ENCODE measurements at places on chromosomes 5 and 9.

- no peak for DNase-seq
These were observed 21.1 kb upstream of the LAMC3 start for GRCh38 chr9:130987738-130988399.

DNA sequence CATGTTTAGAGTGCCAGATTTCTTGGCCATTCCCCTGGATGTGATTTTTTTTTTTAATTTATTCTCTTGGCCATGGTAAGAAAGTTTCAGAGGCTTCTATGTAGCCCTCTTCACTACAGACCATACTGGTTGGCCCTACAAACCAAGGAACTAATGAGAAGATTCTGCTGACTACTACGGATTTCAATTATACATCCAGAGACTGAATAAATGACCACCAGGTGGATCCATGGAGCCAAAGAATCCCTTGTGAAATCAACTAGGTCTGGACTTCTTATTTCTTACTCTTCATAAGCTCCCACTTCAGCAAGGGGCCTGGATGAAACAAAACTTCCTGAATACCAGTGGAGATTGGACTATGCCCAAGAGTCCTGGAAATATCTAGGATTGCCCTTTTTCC is 27.6 kb downstream of the ZNF622 start:
- no peak for DNase-seq

DNA sequence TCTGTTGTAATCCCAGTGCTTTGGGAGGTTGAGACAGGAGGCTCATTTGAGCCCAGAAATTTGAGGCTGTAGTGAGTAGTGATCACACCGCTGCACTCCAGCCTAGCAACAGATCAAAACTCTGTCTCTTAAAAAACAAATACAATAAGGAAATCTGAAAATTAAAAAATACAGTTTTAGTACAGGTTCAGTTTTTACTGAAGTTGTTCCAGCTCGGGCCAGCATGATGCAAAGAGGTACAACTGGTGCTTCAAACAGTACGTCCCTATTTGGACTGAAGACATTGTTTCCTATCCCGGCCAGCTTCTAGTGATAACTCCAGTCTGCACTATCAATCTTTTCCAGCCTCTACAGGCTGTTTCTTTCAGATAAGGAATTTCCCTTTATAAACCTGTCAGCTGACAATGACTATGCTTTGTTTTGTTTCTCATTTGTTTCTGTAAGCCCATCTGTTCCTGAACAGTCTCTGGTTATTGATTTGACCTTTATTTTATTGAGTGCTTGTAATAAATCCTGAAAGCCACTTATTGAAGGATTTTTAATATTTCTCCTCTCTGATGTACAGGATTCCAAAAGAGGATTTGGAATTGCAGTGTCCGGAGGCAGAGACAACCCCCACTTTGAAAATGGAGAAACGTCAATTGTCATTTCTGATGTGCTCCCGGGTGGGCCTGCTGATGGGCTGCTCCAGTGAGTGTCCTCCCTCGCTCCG is 41.9 kb downstream of the TJP2 start:
- DNase-seq: no peak

DNA sequence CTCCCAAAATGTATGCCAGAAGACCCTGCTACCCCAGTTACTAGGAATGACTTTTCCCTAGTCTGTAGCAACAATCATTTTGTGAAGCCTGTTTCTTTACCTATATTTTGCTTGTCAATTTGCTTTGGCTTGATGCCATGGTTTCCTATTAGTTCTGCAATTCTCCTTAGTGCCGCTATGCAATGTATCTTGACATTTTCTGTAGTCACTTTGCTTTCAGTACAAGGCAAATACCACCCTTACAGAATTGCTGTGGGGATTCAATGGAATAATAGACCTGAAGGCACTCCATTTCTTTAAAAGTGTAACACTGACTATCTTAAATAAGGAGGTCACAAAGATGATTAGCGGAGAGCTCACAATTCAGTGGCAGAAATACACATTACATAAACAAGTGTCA is 291.1 kb downstream of the NR2F1-AS1 start:
- no peak for DNase-seq

GRCh38 chr9:83238871-83239640 is 176.1 kb upstream of the RASEF start:
- DNase-seq: no peak

All from AG04449 (cell line).